ENCODE measurements at places on chromosomes 7 and 10.

- DNase-seq: no peak
Observed at GRCh38 chr10:24374134-24374915, 165.4 kb downstream of the KIAA1217 start.

DNA sequence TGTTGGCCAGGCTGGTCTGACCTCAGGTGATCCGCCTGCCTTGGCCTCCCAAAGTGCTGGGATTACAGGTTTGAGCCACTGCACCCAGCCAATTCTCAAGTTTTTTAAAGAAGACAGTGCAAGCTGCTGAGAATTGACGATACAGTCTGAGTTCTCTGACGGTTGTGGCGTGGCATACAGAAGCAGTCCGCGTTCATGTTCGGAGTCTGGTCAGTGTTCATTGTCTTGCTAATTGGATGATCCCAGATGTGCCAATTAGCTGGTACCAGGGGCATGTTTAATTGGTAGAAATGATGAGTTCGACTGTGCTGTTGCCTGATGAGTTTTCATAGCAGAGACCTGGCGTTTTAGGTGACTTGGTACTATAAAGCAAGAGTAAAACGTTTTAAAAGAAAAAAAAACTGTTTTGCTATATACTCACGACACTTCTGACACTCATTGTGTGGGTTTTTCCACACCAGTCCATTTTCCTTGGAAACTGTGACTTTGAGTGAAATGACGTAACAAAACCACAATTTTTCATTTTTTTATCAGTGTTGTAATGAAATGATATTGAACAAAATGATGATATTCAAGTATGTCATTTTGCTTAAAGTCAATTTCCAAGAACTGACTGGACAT, 32.3 kb downstream of the CAMK1D start:
- DNase-seq: no peak

DNA sequence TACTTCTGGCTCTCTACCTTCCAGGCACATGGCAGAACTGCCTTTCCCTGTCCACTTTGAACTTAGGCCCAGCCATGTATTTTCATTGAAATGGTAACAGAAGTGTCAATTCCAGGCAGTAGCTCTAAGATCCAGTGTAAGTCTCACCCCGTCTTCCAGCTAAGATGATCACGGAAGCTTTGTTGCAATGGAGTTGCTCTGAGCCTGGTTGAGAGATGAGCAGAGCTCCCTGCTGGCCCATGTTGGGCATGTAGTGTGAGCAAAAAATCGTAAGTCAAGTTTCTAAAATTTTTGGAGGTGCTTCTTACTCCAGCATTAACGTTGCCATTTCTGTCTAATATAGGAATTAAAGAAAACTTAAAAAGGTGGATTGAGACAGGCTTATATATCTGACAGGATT, 274.4 kb downstream of the IPMK start:
- no peak for DNase-seq

DNA sequence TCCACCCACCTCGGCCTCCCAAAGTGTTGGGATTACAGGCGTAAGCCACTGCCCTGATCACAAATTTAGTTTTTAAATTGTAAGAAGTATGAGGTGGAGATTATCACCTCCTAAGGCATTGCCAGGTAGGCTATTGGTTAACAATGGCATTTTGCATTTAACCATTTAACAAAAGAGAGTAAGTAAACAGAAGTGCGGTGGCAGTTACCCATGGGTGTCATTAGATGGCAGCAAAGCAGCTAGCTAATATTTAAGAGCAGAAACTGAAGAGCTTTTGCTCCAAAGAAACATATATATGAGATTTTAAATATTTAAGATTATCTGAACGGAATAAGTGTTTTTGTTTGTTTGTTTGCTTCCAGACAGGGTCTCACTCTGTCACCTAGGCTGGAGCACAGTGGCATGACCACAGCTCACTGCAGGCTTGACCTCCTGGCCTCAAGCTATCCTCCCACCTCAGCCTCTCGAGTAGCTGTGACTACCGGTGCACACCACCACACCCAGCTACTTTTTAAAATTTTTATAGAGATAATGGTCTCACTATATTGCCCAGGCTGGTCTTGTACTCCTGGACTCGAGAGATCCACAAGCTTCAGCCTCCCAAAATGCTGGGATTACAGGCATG, 325.5 kb upstream of the C7orf33 start:
- peak; percentile 9 for DNase-seq
